ENCODE measurements at places on chromosomes 2 and 18.

GRCh38 chr2:188865681-188866080 lies 108.5 kb upstream of the COL3A1 start:
- DNase-seq, result no peak

- peak; percentile 54 for DNase-seq
Observed at GRCh38 chr18:3721771-3722648, 272.0 kb downstream of the TGIF1 start.

DNA sequence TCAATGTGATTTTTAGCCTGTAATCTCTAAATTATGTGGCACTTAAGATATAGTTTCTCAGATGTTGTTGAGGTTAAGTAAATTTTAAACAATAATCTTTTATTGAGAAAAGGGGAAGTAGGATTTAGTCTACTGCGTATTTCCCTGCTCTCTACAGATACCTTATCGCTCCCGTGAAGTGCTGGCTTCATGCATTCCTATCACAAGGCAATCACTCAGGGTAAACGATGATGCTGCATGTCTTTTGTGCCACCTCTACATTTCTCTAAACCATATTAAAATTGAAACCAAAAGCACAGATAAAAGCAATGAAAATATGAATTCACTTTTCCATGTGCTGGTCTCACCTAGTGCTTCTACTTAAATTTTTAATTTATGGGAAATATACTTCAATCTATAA lies 14.4 kb upstream of the RPE start:
- no peak for DNase-seq

GRCh38 chr18:8602557-8602956 lies 6.7 kb upstream of the RAB12 start:
- no peak for DNase-seq

DNA sequence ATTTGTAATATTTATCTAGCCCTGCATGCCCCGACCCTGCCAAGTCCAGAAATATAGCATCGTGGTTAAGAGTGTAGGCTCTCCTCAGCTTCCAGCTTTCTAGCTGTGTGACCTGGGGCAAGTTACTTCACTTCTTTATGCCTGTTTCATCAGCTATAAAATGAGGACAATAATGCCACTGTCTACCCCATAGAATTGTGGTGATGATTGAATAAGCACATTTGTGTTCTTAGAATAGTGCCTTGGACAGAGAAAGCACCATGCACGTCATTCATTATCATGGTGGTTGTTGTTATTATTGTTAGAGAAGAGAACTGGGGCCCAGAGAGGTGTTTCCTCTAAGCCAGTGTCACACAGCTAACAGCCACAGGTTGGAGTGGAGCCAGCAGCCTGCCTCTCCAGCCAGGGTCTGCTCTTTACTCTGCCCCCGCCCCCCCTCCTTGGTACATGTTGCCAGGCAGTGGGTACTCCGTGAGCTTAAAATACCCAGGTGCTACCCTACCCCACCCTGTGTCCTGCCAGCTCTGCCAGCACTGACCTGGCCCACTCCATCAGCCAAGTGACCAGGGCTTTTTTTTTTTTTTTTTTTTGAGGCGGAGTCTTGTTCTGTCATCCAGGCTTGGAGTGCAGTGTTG lies 202.1 kb downstream of the CTIF start:
- DNase-seq, result no peak

DNA sequence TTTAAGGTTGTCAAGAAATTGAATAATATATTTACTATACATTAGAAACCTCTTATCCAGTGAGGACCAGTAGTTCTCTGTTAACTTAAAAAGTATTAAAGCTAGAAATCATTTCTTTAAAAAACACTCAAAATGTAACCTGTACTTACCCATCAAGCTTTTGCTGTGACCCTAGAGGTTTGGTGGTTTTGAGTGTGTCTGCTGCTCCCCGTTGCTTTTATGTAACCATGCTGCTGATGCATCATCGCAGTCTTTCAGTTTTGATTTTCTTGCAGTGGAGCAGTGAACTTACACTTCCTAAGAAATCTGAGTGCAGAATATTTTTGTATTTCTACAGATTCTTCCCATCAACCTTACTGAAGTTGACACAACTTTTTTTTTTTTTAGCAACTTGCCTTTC lies 34.2 kb downstream of the MRPS9 start:
- DNase-seq, result no peak

- no peak for DNase-seq
Observed at GRCh38 chr2:106956879-106957278, 70.9 kb upstream of the ST6GAL2 start.

GRCh38 chr2:36277146-36277808 lies 78.3 kb upstream of the CRIM1 start:
- no peak for DNase-seq

DNA sequence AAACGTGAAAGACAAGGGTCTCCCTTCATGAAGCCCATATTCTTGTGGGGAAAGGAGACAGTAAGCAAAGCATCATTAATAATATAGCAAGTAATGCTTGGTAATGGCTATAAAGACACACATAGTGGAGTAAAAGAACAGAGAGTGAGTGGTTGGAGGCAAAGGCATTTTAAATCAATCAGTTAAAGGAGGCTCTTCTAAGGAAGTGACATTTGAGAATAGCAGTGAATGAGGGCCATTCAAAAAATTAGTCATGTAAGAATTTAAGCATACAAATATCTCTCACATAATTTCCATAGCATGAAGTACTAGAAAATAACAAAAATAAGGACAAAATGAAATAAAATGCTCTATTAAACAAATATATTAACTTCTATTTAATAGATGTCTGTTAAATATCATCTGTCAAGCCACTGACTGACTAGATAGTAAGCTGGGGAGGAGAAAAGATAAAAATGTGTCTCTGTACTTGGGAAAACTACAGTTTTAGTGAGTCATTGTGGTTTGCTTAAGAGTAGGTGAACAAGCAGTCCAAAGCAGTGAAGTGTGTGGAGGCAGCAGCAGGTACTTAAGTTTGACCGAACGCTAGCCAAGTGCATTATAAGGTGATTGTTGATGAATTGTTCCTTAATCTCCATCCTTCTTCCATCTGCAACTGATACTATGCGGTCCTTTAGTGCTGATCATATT lies 160.1 kb downstream of the PARD3B start:
- no peak for DNase-seq

DNA sequence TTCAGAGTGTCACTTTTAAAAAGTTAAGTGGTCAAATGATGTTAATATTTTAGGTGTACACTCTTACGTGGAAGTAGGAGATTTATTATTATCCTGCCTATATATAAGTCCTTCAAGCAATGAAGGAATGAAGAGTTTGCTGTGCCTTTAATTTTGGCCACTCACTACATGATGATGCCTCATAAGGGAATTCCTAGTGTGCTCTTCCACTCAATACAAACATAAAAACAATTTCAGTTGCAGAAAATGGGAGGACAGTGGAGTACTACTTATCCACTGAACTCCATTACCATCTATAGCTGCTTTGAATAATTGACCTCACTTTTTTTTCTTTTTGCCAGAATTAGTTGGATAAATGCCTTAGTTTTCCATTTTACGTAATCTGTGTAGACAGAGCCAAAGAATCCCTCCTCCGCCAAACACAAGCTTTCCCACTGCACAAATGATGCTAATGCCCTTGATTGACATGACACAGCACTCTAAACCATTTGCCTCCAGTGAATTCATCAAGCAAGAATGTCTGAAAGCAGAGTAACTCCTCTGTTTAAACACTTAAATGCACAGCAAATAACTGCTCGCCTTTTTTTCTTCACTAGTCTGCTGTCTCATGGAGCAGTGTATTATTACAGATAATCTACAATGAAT lies 751.1 kb upstream of the FANCL start:
- DNase-seq, result no peak

DNA sequence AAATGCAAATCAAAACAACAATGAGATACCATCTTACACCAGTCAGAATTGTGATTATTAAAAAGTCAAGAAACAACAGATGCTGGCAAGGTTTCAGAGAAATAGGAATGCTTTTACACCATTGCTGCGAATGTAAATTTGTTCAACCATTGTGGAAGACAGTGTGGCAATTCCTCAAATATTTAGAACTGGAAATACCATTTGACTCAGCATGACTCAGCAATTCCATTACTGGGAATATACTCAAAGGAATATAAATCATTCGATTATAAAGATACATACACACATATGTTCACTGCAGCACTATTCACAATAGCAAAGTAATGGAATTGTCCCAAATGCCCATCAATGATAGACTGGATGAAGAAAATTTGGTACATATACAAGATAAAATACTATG lies 516.7 kb downstream of the ERBB4 start:
- DNase-seq, result no peak

- no peak for DNase-seq
Observed at GRCh38 chr18:10927286-10927992, 221.9 kb downstream of the PIEZO2 start.

GRCh38 chr2:191501561-191502168 lies 176.3 kb upstream of the NABP1 start:
- peak; percentile 25 for DNase-seq

GRCh38 chr18:53148123-53148522 lies 808.1 kb downstream of the DCC start:
- DNase-seq, result no peak

- DNase-seq, result no peak
Observed at GRCh38 chr2:105836840-105837692, 92.4 kb downstream of the NCK2 start.

GRCh38 chr2:105391058-105391627 lies 7.7 kb downstream of the FHL2 start:
- DNase-seq, result no peak

GRCh38 chr2:138902239-138902871 lies 122.2 kb upstream of the NXPH2 start:
- no peak for DNase-seq

DNA sequence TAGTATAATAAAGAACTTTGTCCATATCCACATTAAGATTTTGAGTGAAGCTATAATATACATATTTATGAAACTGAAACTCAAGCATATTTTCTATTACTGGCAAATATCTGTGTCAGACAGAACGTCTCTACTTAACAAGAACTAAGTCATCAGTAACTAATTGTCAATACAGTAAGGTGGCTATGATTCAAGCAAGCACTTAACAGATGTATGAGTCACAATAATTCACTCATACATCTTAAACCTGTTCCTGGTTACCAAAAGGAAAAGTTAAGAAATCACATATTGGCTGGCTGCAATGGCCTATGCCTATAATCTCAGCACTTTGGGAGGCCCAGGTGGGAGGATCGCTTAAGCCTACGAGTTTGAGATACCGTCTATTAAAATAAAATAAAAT lies 96.0 kb downstream of the SOS1 start:
- no peak for DNase-seq

DNA sequence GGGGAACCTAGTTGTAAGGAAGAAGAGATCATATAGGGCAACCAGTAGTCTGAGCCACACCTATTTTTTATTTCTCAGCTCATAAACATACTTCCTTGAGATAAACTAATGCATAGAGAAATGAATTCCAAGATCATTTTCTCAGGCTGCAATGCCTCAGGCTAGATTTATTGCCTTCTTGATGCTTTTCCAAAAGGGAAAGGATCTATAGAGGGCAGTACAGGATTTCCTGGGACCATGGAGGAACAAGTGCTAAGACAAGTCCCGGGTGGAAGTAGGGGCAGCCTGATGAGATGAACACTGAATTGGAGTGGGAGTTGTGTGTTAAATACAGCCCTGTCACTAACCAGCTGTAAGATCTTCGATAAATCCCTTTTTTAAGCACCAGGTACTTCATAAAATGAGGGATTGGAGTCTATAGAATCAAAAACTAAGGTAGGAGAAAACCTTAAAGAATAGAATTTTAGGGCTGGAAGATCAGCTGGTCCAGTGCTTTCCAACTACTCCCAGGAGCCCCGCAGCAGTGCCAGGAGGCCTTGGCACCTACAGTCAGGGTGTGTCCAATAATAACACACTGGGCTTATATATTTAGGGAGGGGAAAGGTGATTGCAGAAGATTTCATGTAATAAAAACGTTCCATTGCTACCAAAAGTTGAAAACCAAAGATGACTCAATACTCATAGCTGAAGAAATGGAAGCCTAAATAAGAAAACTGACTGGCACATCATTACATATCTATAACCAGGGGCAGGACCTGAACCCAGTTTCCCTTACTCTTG lies 58.1 kb downstream of the SERTAD2 start:
- DNase-seq, result no peak

- no peak for DNase-seq
Observed at GRCh38 chr2:47031909-47032668, 116.5 kb upstream of the MCFD2 start.

GRCh38 chr2:100741880-100742276 lies 78.1 kb upstream of the NPAS2 start:
- DNase-seq, result no peak

DNA sequence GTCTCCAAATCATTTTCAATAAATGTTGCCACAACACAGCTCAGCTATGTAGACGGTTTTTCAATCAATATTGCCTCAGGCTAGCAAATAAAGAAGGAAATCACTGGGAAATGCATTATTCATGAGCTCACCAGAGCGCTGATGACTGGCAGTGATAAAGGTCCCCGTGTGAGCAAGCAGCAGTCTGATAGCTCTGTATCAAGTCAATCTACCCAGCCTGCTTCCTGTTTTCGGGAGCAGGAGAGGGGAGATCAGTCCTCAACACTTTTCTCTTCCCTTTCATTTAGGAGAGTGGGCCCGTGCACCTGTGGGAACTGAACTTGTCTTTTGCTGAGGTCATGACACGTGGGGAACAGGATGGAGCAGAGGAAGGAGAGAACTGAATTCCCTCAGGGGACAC lies 253.9 kb upstream of the SIX2 start:
- no peak for DNase-seq

GRCh38 chr2:39135690-39136259 lies 14.9 kb upstream of the SOS1 start:
- DNase-seq, result no peak

DNA sequence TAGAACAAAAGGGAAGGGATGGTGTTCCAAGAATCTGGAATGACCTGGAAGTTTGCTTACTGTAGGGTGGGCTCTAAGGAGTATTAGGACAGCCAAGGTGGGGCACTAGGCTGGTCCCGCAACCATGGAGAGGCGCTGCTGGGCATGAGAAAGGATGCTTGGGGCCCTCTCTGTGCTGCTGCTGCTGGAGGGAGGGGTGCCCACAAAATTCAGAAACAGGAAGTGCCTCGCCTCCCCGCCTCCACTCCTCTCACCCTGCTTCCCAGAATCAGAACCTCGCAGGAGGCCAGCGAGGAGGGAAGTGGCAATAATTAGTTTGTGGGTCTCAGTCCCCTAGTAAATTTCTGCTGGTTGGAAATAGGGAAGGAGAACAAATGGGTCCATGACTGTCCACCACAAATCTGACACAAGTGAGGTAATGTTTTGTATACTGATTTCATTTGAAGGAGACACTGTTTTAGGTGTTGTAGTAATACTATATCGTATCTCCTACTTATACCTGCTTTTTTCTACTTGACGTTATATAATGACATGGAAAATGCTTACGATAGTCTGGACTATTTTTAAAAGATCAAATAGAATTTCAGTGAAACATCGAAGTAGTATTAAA lies 7.9 kb upstream of the PDCL3 start:
- DNase-seq, result no peak

GRCh38 chr18:55100817-55101457 lies 141.7 kb upstream of the CCDC68 start:
- DNase-seq, result no peak

GRCh38 chr2:176096986-176097819 lies 2.4 kb upstream of the HOXD12 start:
- no peak for DNase-seq

Measured in NCI-H1092 treated with DMSO at 0.1 percent for 48 hours (cell line).